ENCODE measurements at places on chromosomes 7 and 10. TPM values are rescaled to one million over a fixed set of nuclear protein-coding genes. Genes with fewer than 3 reads are reported as not detected.

GRCh38 chr10:99443500-99443899 is 13.1 kb upstream of the GOT1 start:
- no peak for DNase-seq

- peak; percentile 69 for DNase-seq
Measured at GRCh38 chr10:116271593-116272439, 1.2 kb downstream of the GFRA1 start.

The ARHGAP21 gene
- total RNA-seq: 104 TPM

GRCh38 chr7:66500087-66500486 is 128.6 kb upstream of the KCTD7 start:
- DNase-seq: no peak

DNA sequence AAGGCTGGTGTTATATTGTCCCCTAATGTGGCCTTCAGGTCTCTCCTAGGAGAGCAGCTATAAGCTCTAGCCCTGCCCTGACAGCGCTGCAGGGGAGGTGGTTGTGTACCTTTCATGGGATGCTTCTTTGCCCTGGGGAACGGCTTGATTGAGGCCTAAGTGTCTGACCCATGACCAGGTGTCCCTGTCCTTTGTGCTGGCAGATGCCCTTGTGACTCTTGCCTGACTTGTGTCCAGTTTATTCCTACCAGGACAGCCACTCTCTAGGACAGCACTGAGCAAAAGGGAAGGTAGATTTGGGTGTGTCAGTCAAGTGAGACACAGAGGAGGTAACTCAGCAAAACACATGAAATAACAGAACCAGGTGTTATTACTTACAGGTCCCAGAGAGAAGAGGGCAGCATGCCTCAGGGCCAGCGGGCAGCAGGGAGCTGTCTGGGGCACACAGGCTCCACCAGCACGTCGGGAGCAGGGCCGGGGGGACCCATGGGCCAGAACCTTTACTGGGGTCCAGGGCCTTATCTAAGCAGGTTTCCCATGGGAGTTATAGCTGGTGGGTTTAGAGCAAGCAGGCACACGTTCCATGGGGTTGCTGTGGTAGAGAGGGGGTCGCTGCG is 10.7 kb upstream of the CHST15 start:
- DNase-seq: no peak

DNA sequence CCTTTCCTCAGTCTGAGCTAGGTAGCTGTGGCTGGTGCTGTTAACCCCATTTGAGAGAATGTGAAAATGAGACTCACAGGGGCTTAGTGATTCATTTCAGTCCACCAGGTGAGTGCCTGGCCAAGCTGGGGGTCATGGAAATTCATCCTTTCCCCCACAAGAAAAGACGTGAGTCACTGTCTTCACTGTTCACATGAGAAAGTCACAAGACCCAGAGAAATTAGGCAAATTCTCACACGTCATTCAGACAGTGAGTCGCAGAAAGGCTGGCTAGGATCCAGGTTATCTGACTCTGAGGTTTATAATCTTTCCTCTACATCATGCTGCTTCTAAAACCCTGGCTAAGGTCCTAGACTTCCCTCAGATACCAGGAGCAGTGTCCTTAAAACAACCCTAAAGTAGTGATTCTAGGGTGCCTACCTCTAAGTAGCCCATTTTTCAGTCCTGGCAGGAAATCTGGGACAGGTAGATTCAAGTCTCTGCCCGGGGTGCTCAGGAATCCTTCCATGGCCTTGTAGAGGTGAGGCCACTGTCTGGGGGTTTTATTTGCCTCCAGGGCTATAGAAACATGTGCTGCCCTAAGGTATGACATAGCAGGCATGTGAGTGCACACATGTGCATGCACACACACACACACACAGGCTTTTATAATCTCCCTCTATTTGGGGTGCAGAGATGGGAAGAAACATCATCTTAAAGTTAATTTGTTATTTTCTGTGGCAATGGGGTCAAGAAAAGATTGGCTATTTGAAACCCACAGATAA is 427.9 kb upstream of the CELF2 start:
- DNase-seq: no peak

GRCh38 chr10:48252354-48252650 is 22.2 kb downstream of the FRMPD2 start:
- DNase-seq: no peak

DNA sequence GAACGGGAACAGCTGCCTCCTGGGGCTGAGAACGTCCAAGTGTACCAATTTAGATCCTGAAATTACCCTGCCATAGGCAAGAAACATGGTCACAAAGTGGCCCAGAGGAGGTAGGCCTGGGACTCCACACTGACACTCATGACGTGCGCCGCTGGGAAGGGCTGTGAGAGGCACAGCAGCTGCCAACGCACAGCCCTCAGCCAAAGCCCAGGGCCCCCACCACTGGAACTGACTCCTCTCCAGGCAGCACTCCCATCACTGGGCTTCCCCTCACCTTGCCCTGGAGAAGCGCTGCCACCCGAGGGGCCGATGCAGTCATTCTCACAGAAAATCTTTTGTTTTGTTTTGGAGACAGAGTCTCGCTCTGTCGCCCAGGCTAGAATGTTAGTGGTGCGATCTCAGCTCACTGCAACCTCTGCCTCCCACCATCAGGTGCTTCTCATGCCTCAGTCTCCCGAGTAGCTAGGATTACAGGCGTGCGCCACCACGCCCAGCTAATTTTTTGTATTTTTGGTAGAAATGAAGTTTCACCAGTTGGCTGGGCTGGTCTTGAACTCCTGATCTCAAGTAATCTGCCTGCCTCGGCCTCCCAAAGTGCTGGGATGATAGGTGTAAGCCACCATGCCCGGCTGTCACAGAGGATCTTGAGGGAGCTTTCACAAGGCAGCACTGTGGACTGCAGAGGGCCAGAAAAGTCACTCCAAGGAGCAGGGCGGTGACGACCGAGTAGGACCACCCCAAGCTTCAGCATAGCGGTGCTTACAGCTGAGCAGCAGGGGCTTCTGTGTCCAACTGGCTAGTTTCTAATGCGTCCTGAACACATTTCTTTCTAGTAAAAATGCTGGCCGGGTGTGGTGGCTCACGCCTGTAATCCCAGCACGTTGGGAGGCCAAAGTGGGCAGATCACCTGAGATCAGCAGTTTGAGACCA is 13.5 kb downstream of the GUSB start:
- peak; percentile 40 for DNase-seq

The SLC26A3 gene
- not detected for total RNA-seq

DNA sequence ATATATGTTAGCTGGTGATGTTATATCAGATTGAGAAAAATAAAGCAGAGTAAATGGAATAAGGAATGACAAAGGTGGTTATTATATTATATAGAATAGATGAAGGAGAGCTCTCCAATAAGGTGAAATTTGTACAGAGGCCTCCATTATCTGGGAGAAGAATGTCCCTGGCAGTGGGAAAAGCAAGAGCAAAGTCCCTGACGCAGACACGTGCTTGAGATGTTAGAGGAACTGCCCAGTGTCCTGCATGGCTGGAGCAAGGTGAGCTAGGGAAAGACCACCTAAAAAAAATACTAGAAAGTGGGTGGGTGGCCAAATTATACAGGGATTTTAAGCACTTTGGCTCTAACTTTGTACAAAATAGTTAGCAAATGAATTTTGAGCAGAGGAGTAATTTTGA is 120.7 kb downstream of the MDFIC start:
- no peak for DNase-seq
